Activated CD4-positive, alpha-beta T cell treated with anti-CD3 and anti-CD28 coated beads, Interleukin-2, Interleukin-6, amounts not matched to agents 100 ng/mL and 50 ng/mL, durations not matched to agents 16 hours and 8 hours (primary cell): ENCODE measurements at places on chromosomes 12 and 14.
A peak's percentile ranks its signal among the peaks of the same experiment; 100 is the strongest.

- DNase-seq: peak; percentile 88
Measured at GRCh38 chr14:100640471-100641273, 53.5 kb upstream of the BEGAIN start.

DNA sequence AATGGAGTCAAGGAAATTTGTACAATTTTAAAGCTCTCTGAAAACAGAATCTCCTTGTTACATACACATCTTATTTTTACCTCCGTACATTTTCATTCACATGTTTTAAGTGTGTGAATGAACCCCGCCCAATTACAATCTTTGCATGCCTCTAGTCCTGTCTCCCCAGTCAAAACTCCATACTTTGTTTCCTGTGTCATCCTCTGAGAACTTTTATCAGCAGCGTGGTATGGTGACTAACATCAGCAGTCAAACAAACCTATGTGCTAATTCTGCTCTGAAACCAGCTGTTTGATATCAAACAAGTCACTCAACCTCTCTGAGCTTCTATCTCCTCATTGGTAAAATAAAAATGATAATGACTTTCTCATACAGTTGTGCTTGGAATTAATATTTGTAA, 15.8 kb upstream of the ERGIC2 start:
- DNase-seq: no peak

DNA sequence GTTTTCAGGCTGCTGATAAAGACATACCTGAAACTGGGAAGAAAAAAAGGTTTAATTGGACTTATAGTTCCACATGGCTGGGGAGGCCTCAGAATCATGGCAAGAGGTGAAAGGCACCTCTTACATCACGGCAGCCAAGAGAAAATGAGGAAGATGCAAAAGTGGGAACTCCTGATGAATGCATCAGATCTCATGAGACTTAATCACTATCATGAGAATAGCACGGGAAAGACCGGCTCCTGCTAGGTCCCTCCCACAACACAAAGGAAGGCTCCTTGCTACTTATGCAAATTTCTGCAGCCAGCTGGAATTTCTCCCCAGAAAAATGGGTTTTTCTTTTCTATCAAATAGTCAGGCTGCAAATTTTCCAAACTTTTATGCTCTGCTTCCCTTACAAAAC, 174.1 kb upstream of the RMST start:
- no peak for DNase-seq

GRCh38 chr14:51129130-51129529, 34.2 kb upstream of the TRIM9 start:
- no peak for DNase-seq

- no peak for DNase-seq
Measured at GRCh38 chr14:100538351-100539002, 48.7 kb downstream of the BEGAIN start.

DNA sequence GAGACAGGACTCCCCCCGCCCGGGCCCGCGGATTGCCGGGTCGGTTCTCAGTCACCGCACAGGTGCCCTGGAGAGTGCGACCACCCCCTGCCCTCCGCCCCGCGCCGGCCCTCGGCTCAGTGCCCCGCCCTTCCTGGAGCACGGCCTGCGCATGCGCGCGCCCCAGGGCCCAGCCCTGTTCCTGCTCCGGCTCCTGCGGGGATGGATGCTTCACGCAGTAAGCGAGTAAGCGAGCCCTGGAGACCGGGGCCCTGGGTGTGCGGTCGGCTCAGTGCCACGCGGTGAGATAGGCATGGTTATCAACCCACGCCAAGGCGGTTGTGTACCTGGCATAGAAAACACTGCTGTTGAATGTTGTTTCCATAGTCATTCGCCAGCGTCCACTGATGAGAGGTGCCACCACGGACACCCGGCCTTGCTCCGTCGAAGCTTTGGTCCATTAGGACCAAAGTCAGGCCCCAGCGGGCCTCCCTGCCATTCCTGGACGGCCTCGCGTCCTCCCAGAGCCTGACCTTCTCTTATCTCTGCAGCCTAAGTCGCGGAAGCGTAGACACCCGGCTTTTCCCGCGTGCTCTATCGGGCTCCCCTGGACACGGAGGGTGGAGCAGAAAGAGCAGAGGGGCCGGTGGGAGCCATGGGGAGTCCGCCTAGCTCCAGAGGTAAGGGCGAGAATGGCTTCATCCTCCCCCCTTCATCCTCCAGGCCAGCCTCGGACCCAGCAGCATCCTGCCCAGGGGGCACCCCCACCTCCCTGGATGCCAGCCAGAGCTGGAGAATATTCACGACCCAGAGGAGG, 90.6 kb downstream of the PAPOLA start:
- peak; percentile 80 for DNase-seq

GRCh38 chr12:65565601-65566560, 258.4 kb upstream of the HMGA2 start:
- no peak for DNase-seq

DNA sequence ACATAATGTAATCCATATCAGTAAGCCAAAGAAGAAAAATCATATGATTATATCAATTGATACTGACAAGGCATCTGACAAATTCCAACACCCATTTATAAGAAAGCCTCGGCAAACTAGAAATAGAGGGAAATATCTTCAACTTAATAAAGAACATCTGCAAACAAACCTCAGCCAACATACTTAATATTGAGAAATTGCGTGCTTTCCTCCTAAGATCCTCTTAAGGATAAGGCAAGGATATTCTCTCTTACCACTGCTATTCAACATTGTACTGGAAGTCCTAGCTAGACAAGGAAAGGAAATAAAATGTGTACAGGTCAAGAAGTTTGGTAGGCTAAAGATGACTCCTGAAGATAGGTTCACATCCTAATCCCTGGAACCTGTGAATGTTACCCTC, 115.9 kb downstream of the DERA start:
- no peak for DNase-seq

GRCh38 chr14:38046160-38046559, 161.5 kb upstream of the SSTR1 start:
- DNase-seq: no peak

GRCh38 chr14:78921856-78922255, 751.7 kb downstream of the NRXN3 start:
- DNase-seq: no peak

GRCh38 chr12:64097366-64098105, 124.6 kb downstream of the KICS2 start:
- no peak for DNase-seq

GRCh38 chr12:29082522-29082921, 66.6 kb upstream of the FAR2 start:
- DNase-seq: peak; percentile 82

DNA sequence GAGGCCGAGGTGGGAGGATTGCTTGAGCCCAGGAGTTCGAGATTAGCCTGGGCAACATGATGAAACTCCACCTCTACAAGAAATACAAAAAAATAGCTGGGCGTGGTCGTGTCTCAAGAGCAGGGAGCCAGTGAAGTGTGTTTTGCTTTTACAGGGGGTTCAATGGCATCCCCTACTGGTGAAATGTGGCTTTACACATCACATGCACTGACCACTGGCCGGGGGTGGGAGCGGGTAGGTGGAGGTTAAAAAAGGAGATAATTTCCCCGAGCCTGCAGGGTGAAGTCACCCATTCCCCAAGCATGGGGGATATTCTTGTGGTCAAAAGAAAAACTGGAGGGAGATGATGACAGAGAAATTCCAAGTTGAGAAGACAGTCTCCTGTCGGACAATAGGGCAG, 63.6 kb upstream of the PWP1 start:
- DNase-seq: peak; percentile 23
